ENCODE measurements at places on chromosomes 5 and 9. TPM values are rescaled to one million over a fixed set of nuclear protein-coding genes. Genes with fewer than 3 reads are reported as not detected.

The PDE8B gene
- total RNA-seq = 6.9 TPM

The PCDHGB2 gene
- total RNA-seq = 9.4 TPM

The SOHLH1 gene
- not detected for total RNA-seq

The SPATA31D4 gene
- not detected for total RNA-seq

- no peak overlapping the region for H3K27ac ChIP-seq
- H3K27me3 ChIP-seq = no peaks in the 10 kb centered on the region
- H3K4me1 ChIP-seq = no peaks in the 10 kb centered on the region
- DNase-seq = no peak
Observed at GRCh38 chr9:37408933-37409710, 13.4 kb upstream of the GRHPR start.

GRCh38 chr5:56075361-56075760 lies 80.6 kb upstream of the IL6ST start:
- H3K4me1 ChIP-seq = peaks cover 15% of the 10 kb centered on the region
- peak; percentile 74 for DNase-seq
- no peaks in the 10 kb centered on the region for H3K27me3 ChIP-seq
- H3K4me3 ChIP-seq = no peak overlapping the region
- peak overlapping the region; percentile 79 for H3K27ac ChIP-seq
- H3K36me3 ChIP-seq = no peaks in the 10 kb centered on the region

- no peak overlapping the region for H3K27ac ChIP-seq
- no peak overlapping the region for H3K4me3 ChIP-seq
- no peaks in the 10 kb centered on the region for H3K36me3 ChIP-seq
- H3K4me1 ChIP-seq = peaks cover 6% of the 10 kb centered on the region
Observed at GRCh38 chr9:8736805-8737204, 937.2 kb upstream of the DMAC1 start.

DNA sequence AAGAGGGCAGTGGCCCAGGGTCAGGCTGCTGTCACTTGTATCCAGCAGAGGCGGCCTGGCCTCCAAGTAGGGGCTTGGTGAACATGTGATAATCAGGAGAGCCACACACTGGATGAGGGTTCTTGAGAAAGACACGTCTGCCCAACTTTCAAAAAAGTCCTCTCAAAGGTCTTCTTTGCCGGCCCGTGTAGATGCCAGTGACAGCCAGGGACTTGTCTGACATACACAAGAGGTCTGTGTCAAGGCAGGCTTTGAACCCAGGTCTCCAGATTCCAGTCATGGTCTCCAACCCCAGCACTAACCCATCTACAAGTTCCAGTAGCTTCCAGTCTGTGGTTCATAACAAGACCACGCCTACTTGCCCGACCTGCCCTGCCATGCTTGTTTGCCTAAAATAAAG lies 7.9 kb upstream of the AMBP start:
- no peak overlapping the region for H3K27ac ChIP-seq
- no peak for DNase-seq
- H3K4me3 ChIP-seq = no peak overlapping the region
- H3K4me1 ChIP-seq = no peaks in the 10 kb centered on the region
- no peaks in the 10 kb centered on the region for H3K27me3 ChIP-seq

DNA sequence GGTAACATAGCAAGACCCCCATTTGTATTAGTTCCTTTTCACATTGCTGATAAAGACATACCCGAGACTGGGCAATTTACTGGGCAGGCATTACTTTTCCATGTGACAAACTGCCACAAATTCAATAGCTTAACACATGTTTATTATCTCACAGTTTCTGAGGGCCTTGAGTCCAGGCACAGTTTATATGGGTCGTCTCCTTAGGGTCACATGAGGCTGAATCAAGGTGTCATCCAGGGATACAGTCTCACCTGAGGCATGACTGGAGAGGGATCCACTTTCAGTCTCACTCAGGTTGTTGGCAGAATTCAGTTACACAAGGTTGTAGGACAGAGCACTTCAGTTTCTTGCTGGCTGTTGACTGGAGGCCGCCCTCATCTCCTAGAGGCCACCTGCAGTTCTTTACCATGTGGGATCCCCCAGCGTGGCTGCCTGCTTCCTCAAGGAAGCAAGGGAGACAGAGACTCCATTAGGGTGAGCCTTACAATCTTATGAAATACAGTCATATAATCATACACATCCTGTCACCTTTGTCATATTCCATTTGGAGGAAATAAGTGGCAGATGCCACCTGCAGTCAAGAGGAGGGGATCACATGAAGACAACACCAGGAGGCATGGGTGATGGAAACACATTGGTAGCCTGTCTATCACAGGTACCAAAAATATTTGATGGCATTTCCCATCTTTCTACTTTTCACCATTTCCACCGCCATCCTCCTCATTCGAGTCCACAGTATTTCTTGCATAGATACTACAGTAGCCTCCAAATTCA lies 15.1 kb upstream of the ERAP1 start:
- H3K4me3 ChIP-seq = no peak overlapping the region
- H3K27ac ChIP-seq = no peak overlapping the region
- H3K36me3 ChIP-seq = no peaks in the 10 kb centered on the region
- H3K27me3 ChIP-seq = no peaks in the 10 kb centered on the region
- no peaks in the 10 kb centered on the region for H3K4me1 ChIP-seq

DNA sequence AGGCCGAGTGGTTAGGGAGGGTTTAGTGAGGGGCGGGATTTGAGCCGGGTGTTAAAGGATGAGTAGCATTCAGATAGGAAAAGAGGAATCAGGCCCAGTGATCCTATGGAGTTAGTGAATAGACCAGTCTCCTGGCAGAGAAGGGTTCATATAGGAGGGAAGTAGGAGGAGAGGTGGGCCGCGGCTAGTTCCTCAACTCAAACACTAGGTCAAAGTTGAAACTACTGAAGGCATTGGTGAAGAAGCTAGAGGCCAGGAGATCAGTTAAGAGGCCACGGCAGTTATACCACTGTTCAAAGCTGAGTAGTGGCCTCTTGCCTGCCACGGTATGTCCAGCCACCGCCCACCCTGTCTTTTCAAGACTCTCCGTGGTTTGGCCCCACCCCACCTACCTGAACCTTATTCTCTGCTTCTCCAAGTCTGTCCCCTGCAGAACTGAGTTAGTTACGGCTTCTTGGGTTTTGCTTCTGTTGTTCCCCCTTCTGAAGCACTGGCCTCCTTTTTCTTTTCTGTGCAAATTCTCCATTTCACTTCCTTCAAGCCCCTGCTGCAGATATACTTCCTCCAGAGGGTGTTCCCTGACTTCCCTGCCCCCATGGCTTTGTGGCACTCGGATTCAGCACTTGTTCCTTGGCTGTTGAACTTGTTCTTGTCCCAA lies 1.8 kb downstream of the ZBTB34 start:
- H3K27me3 ChIP-seq = no peaks in the 10 kb centered on the region
- peak overlapping the region; percentile 63 for H3K4me3 ChIP-seq
- DNase-seq = no peak
- no peaks in the 10 kb centered on the region for H3K4me1 ChIP-seq
- peak overlapping the region; percentile 97 for H3K27ac ChIP-seq
